ENCODE measurements at places on chromosomes 13 and 19.

DNA sequence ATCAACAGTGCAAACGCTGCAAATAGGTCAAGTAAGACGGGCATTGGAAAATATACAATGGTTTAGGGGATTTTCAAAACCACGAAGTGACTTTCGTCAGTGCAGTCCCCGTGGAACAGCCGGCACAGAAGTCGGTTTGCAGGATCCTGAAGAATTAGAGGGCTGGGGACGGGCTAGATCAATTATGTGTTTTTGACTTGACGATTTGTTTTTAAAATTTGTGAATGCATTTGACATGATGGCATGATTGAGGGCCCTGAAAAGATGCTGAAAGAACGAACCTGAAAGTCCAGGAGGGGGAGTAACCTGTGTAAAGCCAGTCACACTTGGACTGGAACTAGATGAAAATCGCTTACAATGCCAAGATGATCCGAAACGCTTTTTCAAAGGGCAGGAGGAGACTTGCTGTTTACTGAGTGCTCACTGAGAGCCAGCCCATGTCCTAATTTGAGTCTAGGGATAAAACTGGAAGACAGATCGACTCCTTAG lies 8.9 kb upstream of the DGKH start:
- no peak for DNase-seq

DNA sequence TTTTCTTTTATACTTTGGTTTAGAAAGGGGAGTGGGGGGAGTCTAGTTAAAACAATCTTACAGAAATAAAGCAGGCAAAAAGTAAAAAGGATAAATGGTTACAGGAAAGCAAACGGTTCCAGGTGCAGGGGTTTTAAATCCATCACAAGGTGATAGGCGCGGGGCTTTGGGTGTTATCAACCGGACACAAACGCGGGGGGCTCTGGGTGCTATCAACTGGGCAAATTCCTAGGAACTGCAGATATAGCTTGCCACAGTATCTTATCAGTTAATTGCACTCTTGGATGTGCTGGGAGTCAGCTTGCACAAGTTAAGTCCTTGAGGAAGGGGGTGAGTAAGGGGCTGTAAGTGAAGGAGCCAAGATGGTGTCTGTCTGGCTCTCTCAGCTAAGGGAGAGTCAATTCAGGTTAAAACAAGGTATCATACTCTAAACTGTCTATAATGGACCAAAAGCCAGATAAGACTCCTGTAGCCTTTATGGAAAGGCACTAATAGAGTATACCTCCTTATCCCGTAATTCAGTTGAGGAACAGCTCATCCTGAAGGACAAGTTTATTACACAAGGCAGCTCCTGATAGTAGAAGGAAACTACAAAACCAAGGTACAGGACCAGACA lies 32.6 kb upstream of the ZSCAN5A start:
- no peak for DNase-seq

- DNase-seq, result peak; percentile 81
These were observed 4.1 kb upstream of the KCNC3 start for GRCh38 chr19:50333235-50333736.

GRCh38 chr13:103358255-103358932 lies 292.2 kb upstream of the SLC10A2 start:
- DNase-seq, result no peak

GRCh38 chr19:35013820-35014754 lies 14.0 kb downstream of the GRAMD1A start:
- DNase-seq, result no peak

DNA sequence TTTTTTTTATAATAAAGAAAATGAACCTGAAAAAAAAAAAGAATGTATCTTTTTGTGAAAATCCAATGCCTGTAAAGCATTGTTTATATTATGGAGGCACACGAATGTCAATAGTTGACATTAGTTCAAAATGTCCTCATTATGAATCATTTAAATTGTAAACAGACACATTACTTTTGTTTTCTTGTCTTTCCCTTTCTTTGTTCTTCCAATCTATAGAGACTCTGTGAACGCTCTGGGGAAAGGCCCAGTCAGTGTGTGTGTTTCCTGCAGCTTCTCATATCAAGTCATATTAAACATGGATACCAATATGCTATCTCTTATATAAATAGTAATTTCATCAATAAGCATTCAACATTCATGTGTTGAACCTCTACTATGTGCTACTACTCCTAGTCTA lies 193.1 kb downstream of the KCTD12 start:
- no peak for DNase-seq

- DNase-seq, result no peak
These were observed 2.1 kb upstream of the PCDH17 start for GRCh38 chr13:57629391-57629804.

DNA sequence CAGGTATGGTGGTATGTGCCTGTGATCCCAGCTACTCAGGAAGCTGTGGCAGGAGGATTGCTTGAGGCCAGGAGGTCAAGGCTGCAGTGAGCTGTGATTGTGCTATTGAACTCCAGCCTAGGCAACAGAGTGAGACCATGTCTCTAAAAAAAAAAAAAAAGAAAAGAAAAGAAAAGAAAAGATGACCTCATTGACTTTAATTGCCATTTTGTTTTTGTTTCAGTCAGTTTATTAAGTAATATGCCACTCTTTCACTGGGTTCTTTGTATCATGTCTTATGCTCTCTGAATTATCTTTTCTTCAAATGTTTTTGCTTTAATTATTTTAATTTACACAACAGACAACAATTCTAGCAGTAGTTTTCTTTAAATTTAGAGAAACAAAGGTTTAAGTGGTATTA lies 293.8 kb downstream of the TSHZ3 start:
- DNase-seq, result no peak

- DNase-seq, result no peak
These were observed 802.5 kb upstream of the SLITRK1 start for GRCh38 chr13:84684804-84685203.

- DNase-seq, result no peak
These were observed 172.1 kb downstream of the USP12 start for GRCh38 chr13:26999499-26999898.

GRCh38 chr19:14577885-14578427 lies 4.9 kb upstream of the CLEC17A start:
- no peak for DNase-seq

- no peak for DNase-seq
These were observed 184.0 kb downstream of the SLC7A1 start for GRCh38 chr13:29411481-29411880.

DNA sequence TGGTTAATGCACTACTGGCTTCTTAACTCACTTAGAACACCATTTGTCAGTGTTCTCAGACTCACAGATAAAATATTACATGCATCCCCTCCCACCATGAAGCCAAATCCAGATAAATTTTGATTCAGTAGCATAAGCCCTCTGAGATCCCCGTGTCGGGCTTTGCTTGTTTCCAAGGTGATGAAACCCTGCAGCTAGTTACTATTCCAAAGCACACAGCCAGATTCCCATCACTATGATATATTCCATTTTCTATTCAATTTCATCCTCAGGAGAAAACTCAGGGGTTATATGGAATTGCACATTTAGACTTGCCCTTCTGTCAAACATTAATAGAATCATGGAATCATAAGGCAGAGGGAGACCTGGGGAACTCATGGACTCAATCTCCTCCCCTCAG lies 9.4 kb upstream of the FAM124A start:
- DNase-seq, result no peak

- no peak for DNase-seq
These were observed 62.3 kb downstream of the CHST8 start for GRCh38 chr19:33683881-33684537.

DNA sequence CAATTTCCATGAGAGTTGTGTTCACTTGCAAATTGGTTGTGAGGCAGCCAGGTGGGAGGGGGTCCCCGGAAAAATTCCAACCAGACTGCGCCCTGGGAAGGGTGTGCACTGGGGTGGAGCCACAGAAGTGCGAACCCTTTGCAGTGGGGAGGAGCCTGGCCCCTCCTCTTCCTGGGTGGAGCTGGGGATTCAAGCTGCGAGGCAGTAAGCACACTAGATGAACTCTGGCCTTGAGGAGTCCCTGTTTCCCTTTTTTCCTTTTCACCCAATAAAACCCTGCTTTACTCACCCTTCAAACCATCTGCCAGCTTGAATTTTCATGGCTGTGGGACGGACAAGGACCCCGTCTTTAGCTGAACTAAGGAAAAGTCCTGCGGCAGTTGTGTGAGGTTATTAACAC lies 31.0 kb upstream of the MBNL2 start:
- DNase-seq, result peak; percentile 71

DNA sequence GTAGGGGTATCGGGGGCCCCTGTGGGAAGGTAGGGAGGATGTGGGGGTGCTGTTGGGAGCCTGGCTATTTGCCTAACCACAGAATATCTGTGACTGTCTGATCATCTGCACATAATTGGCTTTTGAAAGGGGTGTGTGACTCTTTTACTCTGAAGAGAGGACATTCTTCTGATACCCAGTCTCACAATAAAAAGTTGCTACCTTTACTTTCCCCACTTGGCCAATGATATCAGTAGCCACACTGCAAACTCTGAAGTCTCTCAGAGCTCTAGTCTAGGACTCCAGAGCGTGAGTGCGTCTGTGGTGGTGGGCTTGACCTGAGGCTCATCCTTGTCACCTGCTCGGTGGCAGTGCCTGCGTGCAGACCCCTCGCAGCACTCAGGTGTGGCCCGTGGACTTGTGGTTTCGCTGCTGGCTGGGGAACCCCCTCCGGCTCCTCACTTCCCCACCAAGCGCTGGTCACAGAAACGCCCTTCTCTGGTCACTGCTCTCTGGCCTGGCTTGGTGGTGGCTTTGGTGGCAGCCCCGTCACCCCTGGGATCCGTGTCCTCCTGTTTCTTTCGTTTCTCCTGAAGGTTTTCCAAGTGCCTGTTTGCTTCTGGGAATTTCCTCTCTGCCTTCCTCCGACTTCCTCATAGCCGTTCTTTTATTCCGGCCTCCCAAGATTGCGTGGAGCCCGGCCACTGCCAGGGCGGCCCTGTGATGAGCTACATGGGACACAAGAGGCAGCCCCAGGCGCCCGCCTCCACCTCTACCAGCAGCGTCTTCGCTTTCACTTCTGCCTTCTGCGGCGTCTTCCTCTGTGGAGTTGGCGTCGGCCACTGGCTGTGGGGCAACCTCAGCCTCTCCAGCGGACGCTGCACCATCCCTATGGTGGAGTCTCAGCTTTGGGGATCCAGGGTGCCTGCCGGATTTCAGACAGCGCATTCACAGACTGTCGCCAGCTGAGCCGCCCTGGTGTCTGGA lies 78.0 kb downstream of the ATP11A start:
- DNase-seq, result no peak

GRCh38 chr13:31956980-31957644 lies 74.5 kb upstream of the FRY start:
- DNase-seq, result no peak

GRCh38 chr13:40969169-40969901 lies 49.8 kb downstream of the ELF1 start:
- DNase-seq, result no peak

DNA sequence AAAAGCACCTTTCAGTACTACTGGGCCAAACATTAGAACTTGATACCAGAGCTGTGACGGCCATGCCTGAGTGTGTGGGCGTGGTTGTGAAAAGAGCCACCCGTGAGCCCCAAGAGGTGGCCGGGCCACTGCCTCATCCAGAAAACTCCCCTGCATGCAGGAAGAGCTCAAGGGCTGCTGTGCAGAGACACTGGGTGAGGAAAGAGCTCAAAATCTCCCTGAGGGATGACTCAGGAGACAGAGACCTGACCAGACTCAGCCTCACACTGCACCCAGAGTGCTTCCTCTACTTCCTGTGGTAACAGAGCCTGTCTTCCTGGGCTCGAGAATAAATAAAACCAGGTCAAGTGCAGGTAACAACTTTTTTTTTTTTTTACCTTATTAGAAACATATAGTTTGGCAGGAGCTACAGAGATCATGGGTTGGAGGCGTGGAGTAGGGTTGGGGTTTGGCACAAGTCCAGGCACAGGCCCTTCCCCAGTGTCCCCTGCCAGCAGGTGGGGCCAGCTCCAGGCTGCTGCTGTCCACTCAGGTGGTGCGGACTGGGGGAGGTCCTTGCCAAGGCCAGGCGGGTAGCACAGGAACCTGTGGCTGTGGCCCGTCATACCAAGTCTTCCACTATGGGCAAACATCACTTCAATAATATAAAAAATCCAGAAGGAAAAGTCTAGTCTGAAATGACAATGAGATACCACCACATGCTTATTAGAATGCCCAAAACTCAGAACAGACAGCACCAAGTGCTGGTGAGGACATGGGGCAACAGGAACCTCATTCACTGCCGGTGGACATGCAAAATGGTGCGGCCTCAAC lies 25.5 kb downstream of the ELL start:
- DNase-seq, result peak; percentile 41

DNA sequence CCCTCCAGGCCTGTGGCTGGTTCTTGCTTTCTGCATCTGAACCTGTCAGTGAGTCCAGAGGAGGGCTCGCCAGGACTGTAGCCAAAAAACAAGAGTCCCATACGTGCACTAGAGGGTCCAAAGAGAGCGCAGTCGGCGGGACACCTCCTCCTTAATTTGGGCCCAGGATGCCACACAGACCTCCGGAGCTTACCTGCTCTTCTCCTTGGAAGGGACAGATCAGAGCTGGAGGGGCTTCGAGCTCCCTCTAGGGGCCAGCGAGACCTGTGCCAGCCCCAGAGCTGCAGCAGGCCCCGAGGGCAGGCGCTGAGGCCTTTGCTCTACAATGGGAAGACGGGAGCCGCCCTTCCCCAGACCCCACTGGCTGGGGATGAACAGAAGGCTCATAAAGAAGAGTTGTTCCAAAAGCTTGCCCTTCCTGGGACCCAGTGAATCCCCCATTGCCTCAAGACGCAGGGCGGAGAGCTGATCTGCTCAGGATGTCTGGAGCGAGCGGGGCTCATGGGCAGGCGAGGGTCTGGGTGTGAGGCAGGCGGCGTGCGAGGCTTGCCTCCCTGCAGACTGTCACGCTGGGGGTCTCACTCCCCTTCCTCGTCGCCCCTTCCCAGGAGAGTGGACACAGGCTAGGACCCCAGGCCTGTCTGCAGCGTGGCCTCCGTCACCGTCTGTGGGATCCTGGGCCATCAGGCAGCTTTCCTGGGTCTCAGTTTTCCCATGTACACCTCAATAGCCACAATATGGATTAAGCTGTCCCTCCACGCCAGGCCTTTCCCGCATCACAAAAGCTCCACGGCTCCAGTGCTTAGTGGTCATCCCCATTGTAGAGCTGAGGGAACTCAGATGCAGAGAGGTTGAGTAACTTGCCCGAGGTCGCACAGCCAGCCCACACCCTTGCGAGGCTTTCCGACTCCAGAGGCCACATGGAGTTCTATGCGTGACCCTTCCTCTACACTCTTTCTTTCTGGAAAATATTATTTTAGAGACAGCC lies 46.9 kb upstream of the VSTM2B start:
- no peak for DNase-seq

- DNase-seq, result peak; percentile 35
These were observed 2.7 kb upstream of the GNA15 start for GRCh38 chr19:3132971-3133792.

GRCh38 chr13:110017379-110017778 lies 231.0 kb upstream of the IRS2 start:
- no peak for DNase-seq

DNA sequence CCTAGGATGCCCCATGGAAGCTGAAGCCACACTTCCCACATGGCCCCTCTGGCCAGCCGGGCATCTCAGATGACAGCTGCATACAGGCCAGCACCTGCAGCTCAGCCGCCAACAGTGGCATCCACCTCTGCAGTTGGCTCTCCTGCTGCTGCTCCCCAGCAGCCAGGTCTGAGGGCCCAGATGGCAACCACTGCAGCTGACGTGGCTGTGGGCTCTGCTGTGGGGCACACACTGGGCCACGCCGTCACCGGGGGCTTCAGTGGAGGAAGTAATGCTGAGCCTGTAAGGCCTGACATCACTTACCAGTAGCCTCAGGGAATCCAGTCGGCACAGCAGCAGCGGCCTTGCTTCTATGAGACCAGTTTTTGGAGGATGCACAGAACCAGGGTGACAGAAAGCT lies 45.3 kb upstream of the LSM14A start:
- peak; percentile 9 for DNase-seq

All from SHP77 treated with DMSO at 0.1 percent for 48 hours (cell line).